Cardiac muscle cell (in vitro differentiated cells and primary cell): ENCODE measurements at places on chromosomes 1 and 21. TPM values are rescaled to one million over a fixed set of nuclear protein-coding genes. Genes with fewer than 3 reads are reported as not detected.

- peaks cover 16% of the 10 kb centered on the region for H3K4me1 ChIP-seq
- no peak for DNase-seq
- no peak overlapping the region for H3K27ac ChIP-seq
- no peaks in the 10 kb centered on the region for H3K27me3 ChIP-seq
- H3K4me3 ChIP-seq, result peak overlapping the region; percentile 64
Observed at GRCh38 chr1:227733751-227734545, 1.2 kb downstream of the JMJD4 start.

Gene ADAMTSL4
- 51.9 and 65.5 TPM in 2 replicates for polyA plus RNA-seq

Gene SPRR2G
- not detected in 2 replicates for polyA plus RNA-seq

Gene SH2D2A
- 1.1 and 5.2 TPM in 2 replicates for polyA plus RNA-seq

DNA sequence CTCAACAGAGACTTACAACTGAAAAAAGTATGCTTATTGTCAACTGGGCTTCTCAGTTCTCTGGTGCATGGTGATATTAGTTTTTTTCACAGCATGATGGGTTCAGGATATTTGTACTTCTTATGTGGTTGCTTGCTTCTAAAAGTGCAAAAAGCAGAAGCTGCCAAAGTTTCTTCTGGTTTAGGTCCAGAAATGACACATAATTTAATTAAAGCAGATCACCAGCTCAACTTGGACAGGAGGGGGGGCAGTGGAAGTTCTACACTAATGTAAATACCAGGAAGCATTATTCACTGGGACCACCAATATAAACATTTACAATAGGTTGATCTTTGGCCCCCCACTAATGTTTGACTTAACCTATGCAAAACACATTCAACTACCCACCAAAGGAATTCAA, 354.8 kb upstream of the BRINP3 start:
- no peaks in the 10 kb centered on the region for H3K27me3 ChIP-seq
- no peak overlapping the region for H3K4me3 ChIP-seq
- no peak for DNase-seq
- no peaks in the 10 kb centered on the region for H3K36me3 ChIP-seq

Gene ZNF669
- polyA plus RNA-seq, result 4.4 and 5.0 TPM in 2 replicates

- H3K36me3 ChIP-seq, result peaks cover 68% of the 10 kb centered on the region
- no peak overlapping the region for H3K4me3 ChIP-seq
- H3K4me1 ChIP-seq, result no peaks in the 10 kb centered on the region
- DNase-seq, result no peak
Observed at GRCh38 chr1:228218513-228219244, 10.8 kb downstream of the OBSCN start.

GRCh38 chr21:37530901-37531351, 164.4 kb downstream of the DYRK1A start:
- no peaks in the 10 kb centered on the region for H3K36me3 ChIP-seq
- H3K27me3 ChIP-seq, result no peaks in the 10 kb centered on the region
- no peak overlapping the region for H3K4me3 ChIP-seq

Gene NCAM2
- polyA plus RNA-seq, result 0.04 and 2.6 TPM in 2 replicates

GRCh38 chr1:151158326-151158725, 1.9 kb downstream of the TNFAIP8L2 start:
- no peak overlapping the region for H3K4me3 ChIP-seq
- no peak overlapping the region for H3K27ac ChIP-seq
- H3K27me3 ChIP-seq, result no peaks in the 10 kb centered on the region
- no peak for DNase-seq
- H3K4me1 ChIP-seq, result no peaks in the 10 kb centered on the region
- peaks cover 14% of the 10 kb centered on the region for H3K36me3 ChIP-seq

Gene C1orf87
- not detected in 2 replicates for polyA plus RNA-seq

GRCh38 chr21:25967181-25967900, 203.2 kb downstream of the APP start:
- H3K4me3 ChIP-seq, result no peak overlapping the region
- peak overlapping the region; percentile 80 for H3K27ac ChIP-seq
- peaks cover 3% of the 10 kb centered on the region for H3K36me3 ChIP-seq
- H3K27me3 ChIP-seq, result no peaks in the 10 kb centered on the region
- peak; percentile 54 for DNase-seq

Gene ADAMTS4
- 1.9 and 3.5 TPM in 2 replicates for polyA plus RNA-seq

DNA sequence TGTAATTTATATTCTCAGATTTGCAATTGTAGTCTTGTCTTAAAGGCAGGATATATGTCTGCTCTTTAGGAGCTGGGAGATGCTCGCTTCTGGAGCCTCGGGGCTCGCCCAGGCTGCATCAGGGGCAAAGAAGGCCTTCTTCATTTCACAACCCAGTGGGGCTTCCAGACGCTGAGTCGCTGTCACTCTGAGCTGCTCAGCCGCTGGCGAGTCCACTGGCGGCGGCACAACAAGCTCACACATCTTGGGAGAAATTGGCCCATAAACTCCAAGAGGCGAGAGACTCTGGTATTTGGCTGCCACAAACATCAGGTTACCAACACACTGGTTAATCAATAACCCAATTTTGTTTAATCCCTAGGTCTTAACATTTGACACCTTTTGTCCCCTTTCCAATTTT, 216.6 kb downstream of the ATG4C start:
- H3K27me3 ChIP-seq, result no peaks in the 10 kb centered on the region
- no peak overlapping the region for H3K4me3 ChIP-seq
- H3K4me1 ChIP-seq, result no peaks in the 10 kb centered on the region
- DNase-seq, result no peak
- H3K27ac ChIP-seq, result no peak overlapping the region
- H3K36me3 ChIP-seq, result no peaks in the 10 kb centered on the region

GRCh38 chr1:196209265-196209664, 399.0 kb downstream of the KCNT2 start:
- H3K4me1 ChIP-seq, result peaks cover 2% of the 10 kb centered on the region
- H3K27me3 ChIP-seq, result no peaks in the 10 kb centered on the region
- no peak for DNase-seq
- H3K27ac ChIP-seq, result no peak overlapping the region
- no peak overlapping the region for H3K4me3 ChIP-seq
- no peaks in the 10 kb centered on the region for H3K36me3 ChIP-seq

DNA sequence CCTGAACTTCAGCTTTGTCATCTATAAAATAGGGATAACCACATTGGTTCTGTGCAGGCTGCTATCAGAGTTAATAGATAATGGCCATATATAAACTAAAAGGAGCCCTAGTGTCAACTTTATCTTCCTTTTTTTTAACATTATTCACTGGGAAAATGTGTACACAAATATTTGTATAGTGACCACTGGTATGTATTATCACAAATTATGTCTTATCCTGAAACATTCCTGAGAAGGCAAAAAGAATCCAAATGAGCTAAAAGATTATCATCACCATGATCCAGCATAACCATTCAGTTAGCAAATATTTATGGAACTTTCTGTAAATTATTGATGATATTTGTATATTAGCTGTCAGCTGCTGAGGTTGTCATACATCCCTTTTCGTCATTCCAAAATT, 16.6 kb downstream of the ANGPTL3 start:
- H3K4me3 ChIP-seq, result no peak overlapping the region
- peaks cover 6% of the 10 kb centered on the region for H3K36me3 ChIP-seq
- DNase-seq, result peak; percentile 11
- no peaks in the 10 kb centered on the region for H3K4me1 ChIP-seq
- no peaks in the 10 kb centered on the region for H3K27me3 ChIP-seq

- H3K4me1 ChIP-seq, result no peaks in the 10 kb centered on the region
- H3K4me3 ChIP-seq, result no peak overlapping the region
- no peaks in the 10 kb centered on the region for H3K27me3 ChIP-seq
- peak; percentile 7 for DNase-seq
- H3K27ac ChIP-seq, result no peak overlapping the region
- no peaks in the 10 kb centered on the region for H3K36me3 ChIP-seq
Observed at GRCh38 chr1:48931506-48932192, 155.0 kb upstream of the BEND5 start.

DNA sequence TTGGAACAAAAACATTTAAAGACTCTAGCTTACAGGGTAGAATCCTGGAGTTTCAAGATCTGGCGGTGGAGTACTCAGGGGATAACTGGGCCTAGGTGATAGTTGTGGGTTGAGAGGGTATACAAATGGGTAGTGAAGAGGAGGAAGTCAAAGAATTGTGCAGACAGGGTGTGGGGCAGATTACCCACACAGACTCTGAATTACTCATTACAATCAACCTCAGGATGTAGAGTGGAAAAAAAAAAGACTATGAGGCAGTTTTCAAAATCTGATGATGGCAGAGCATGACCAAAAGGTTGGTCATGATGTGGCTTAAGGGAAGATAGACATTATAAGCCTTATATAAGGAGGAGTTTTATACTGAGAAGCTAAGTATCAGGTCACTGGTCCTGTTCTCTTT, 44.1 kb upstream of the GLIS1 start:
- H3K36me3 ChIP-seq, result peaks cover 6% of the 10 kb centered on the region
- H3K4me1 ChIP-seq, result no peaks in the 10 kb centered on the region
- H3K27ac ChIP-seq, result no peak overlapping the region
- no peaks in the 10 kb centered on the region for H3K27me3 ChIP-seq
- H3K4me3 ChIP-seq, result no peak overlapping the region

DNA sequence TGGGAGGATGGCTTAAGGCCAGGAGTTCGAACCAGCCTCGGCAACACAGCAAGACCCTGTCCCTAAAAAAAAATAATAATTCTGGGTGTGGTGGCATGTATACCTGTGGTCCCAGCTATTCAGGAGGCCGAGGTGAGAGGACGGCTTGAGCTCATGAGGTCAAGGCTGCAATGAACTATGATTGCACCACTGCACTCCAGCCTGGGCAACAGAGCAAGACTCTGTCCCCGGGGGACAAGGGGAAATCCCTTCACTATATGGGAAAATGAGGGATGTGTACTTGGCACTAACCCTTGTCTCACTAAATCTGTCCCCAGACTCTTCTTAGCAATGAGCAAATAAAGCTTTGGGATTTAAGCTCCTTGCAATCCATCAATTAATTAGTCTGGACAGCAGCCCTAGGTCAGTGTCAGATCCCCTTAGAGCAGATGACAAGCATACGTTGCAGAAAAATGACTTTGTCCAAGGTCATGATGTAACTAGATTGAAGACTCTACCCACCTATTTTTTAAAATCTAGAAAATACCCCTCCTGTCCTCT, 9.4 kb downstream of the KDM5B start:
- no peak for DNase-seq
- H3K27ac ChIP-seq, result no peak overlapping the region
- H3K36me3 ChIP-seq, result no peaks in the 10 kb centered on the region
- H3K27me3 ChIP-seq, result no peaks in the 10 kb centered on the region

Gene FCAMR
- not detected in 2 replicates for polyA plus RNA-seq

Gene LCE3D
- not detected in 2 replicates for polyA plus RNA-seq

Gene TSPAN1
- polyA plus RNA-seq, result not detected in 2 replicates

Gene B4GALT2
- polyA plus RNA-seq, result 97.4 and 97.6 TPM in 2 replicates

Gene ETV3
- 5.6 and 9.9 TPM in 2 replicates for polyA plus RNA-seq

DNA sequence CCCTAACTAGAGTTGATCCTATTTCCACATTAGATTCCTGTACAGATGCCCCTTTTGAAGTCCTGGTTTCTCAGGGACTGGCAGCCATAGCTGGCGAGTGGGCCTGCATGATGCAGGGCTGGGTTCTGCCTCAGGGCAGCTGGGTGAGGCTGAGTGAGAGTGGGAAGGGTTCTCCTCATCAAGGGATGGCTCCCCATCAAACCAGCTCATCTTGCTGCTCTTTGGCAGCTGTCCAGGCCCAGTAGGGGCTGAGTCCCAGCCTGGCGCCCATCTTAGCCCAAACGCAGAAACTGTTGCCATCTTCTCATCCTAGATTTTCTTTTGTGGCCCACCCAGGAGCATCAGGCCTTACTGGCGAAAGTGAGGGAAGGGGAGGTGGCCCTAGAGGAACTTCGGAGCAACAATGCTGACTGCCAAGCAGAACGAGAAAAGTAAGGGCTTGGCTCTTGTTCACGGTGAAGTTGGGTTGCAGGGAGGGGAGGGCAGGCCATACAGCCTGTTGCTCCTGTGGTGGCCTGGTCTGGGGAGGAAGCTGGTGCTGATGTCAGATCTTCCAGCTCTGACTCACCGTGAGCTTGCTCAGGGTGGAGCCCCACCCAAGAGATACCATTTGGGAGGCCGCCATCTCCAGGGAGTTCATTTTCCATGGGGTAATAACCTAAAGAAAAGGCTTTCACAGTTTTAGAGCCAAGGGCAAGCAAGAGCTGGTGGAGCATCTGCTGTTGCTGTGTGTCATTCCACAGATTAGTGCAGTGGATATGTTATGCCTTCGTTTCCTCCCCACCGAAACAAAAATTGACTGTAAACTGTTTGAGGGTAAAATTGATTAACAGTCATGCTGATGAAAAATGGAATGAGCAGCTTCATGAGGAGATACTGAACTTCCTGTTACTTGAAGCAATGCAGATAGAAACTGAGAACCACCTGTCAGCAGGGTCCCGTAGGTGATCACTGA, 34.7 kb downstream of the TUFT1 start:
- H3K36me3 ChIP-seq, result peaks cover 8% of the 10 kb centered on the region
- no peak overlapping the region for H3K4me3 ChIP-seq
- no peaks in the 10 kb centered on the region for H3K4me1 ChIP-seq
- DNase-seq, result no peak
- H3K27me3 ChIP-seq, result no peaks in the 10 kb centered on the region

DNA sequence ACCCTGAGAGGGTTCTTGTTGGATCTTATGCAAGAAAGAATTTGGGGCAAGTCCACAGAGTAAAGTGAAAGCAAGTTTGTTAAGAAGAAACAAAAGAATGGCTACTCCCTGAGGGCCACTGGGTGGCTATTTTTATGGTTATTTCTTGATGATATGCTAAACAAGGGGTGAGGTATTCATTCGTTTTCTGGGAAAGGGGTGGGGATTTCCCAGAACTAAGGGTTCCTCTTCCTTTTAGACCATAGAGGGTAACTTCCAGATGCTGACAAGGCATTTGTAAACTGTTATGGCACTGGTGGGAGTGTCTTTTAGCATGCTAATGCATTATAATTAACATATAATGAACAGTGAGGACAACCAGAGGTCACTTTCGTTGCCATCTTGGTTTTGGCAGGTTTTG, 18.2 kb upstream of the IFI6 start:
- H3K36me3 ChIP-seq, result no peaks in the 10 kb centered on the region
- no peak overlapping the region for H3K4me3 ChIP-seq

- no peak overlapping the region for H3K27ac ChIP-seq
- H3K4me1 ChIP-seq, result no peaks in the 10 kb centered on the region
- no peak overlapping the region for H3K4me3 ChIP-seq
- DNase-seq, result peak; percentile 48
Observed at GRCh38 chr1:55309053-55309452, 93.9 kb upstream of the USP24 start.

DNA sequence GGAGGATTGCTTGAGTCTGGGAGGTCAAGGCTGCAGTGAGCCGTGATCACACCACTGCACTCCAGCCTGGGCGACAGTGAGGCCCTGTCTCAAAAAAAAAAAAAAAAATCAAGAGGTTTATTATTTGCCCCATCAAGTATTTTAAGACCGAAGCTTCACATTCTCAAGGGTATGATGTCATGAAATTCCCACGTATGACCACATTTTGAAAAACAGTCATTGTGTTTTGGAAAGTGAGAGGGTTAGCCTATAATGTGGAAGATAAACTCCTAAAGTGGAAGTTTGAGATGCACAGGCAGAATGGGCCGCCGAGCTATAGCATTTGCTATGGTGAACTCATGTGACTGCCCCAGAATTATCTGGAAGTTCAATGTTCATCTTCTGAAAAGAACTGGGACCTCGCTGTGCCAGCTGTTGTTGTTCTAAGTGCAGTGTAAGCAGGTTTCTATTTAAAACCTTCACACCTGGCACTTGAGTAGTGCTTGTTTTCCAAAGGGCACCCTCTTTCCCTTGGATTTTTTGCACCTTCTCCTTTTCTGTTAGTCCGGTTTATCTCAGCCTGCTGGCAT, 96.9 kb upstream of the SLC25A33 start:
- DNase-seq, result no peak
- H3K4me1 ChIP-seq, result peaks cover 29% of the 10 kb centered on the region
- no peaks in the 10 kb centered on the region for H3K36me3 ChIP-seq
- H3K27ac ChIP-seq, result no peak overlapping the region
- no peak overlapping the region for H3K4me3 ChIP-seq
- no peaks in the 10 kb centered on the region for H3K27me3 ChIP-seq
